ENCODE measurements at places on chromosomes 16 and 17. TPM values are rescaled to one million over a fixed set of nuclear protein-coding genes. Genes with fewer than 3 reads are reported as not detected.

GRB7 gene
- not detected for total RNA-seq

TM4SF5 gene
- total RNA-seq: not detected

TPSD1 gene
- not detected for total RNA-seq

KRT33B gene
- not detected for total RNA-seq

TMEM219 gene
- total RNA-seq: 92.3 TPM

RND2 gene
- 0.26 TPM for total RNA-seq

All from pericardium fibroblast (primary cell).